ENCODE measurements at places on chromosomes 6 and 20.
A peak's percentile ranks its signal among the peaks of the same experiment; 100 is the strongest.

DNA sequence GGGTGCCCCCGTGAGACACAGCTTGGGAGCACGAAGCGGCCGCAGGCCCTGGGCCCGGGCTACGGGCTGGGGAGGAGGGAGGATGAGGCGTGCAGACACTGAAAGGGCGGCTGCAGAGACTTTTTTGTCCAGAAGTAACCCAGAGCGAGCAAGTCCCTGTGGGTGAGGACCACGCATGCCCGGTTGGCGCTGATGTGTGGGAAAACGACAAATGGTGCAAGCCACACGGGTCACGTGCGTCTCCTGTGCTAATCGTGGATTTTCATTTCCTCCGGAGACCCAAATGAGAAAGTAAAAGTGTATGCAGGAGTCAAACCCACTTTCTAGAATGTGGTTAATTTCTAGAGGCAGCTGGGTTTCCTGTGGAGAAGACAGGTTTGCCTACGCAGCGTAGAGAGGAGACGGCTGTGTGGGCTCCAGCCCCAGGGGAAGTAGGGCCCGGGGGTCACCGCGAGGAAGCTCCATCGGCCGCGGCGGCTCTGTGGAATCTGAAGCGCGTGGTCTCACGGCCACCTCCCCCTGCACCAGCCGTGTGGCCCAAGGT, 19.0 kb downstream of the DLL1 start:
- peaks cover 13% of the 10 kb centered on the region for H3K4me1 ChIP-seq
- no peak overlapping the region for H3K4me3 ChIP-seq
- H3K27me3 ChIP-seq = no peaks in the 10 kb centered on the region
- no peak for DNase-seq
- H3K36me3 ChIP-seq = no peaks in the 10 kb centered on the region

GRCh38 chr6:63926258-63926780, 290.7 kb downstream of the PHF3 start:
- H3K4me1 ChIP-seq = no peaks in the 10 kb centered on the region
- DNase-seq = no peak
- H3K36me3 ChIP-seq = no peaks in the 10 kb centered on the region
- H3K27ac ChIP-seq = no peak overlapping the region

DNA sequence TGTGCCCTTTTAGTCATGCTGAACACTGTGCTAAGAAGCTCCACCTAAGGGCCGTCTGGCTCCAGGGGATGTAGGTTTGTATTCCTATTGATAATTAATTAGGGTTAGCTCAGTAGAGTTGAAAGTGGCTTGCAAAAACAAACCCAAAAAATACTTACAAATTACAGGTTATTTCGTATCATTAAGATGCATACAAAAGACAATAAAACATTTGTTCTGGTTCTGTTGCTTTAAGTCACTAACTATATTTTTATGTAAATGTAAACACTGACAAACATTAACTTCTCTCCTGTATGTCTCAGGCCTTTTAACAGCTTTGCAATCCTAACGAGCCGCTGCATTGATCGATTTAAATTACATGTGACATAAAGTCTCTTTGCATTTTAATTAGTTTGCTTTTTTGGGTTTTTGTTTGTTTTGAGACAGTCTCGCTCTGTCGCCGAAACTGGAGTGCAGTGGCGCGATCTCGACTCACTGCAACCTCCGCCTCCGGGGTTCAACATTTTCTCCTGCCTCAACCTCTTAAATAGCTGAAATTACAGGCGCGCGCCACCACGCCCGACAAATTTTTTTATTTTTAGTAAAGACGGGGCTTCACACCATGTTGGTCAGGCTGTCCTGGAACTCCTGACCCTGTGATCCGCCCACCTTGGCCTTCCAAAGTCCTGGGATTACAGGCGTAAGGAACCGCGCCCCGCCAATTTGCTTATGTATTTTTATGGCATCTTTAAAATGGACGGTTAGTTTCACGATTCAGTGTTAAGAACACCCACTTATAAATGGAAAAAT, 110.9 kb downstream of the HFE start:
- peak overlapping the region; percentile 44 for H3K4me3 ChIP-seq
- DNase-seq = no peak
- H3K27ac ChIP-seq = peak overlapping the region; percentile 98

DNA sequence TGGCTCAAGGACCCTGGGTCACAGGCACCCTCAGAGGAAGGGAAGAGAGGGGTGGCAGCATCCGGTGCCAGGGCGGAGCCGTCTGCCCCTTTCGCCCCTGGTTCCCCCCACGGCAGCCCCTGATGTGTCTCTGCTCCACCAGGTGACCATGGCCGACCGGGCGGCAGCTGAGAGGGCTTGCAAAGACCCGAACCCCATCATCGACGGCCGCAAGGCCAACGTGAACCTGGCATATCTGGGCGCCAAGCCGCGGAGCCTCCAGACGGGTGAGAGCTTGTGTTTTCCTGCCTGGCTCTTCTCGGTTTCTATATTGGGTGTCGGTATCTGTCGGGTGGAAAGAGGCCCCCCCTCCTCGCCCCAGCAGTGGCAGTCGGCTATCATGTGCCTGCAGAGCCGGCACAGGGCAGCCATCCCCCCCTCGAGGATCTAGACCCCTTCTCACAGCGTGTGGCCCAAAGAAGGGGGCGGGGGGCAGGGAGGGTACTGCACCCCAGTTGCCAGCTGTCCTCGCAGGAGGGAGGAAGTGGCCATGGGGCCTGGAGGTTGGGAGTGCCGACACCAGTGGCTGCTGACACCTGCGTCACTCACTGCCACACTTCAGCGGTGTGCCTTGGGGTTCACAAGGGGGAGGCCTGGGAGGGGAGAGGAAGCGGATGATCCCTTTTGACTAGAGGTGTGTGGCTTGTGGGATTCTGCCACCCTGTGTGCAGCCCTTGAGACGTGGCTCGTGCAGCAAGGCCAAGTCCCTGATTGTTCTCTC, 1.5 kb downstream of the RBM38 start:
- no peaks in the 10 kb centered on the region for H3K27me3 ChIP-seq
- no peaks in the 10 kb centered on the region for H3K36me3 ChIP-seq
- H3K4me3 ChIP-seq = peak overlapping the region; percentile 58
- H3K4me1 ChIP-seq = peaks cover 48% of the 10 kb centered on the region

GRCh38 chr6:19811397-19812079, 25.6 kb upstream of the ID4 start:
- no peak overlapping the region for H3K27ac ChIP-seq
- H3K27me3 ChIP-seq = no peaks in the 10 kb centered on the region
- H3K36me3 ChIP-seq = no peaks in the 10 kb centered on the region
- no peak for DNase-seq

DNA sequence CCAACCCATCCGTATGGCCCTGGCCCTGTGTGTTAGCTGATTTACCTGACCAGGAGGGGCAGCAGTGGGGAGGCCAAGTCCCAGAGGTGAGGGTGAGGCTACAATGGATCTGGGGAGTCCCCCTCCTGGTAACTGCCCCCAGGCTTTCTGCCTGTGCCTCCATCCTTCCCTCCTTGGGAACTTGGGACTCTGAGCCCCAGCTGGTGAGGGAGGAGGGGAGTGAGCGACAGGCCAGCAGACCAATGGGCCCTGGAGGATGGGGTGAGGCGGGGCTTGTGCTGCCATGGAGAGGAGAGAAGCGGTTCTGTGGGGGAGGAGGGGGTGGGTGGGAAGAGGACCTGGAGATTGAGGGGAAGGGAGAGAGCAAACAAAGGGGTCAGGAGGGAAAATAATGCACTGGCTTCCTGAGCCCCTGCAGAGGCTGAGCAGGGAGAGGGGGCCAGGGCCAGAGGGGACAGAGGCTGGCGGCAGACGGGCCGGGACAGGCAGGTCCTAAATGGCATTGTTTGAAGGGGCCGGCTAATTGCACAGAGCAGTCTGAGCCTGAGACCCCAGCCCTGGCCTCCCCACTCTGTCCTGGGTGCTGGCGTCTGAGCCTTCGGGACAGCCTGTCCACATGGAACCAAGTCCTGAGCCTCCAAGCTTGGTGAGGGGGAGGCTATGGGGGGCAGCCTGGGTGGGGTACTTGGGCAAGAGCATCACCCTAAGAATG, 17.5 kb downstream of the DNMT3B start:
- no peak for DNase-seq
- no peak overlapping the region for H3K4me3 ChIP-seq
- H3K36me3 ChIP-seq = no peaks in the 10 kb centered on the region
- no peak overlapping the region for H3K27ac ChIP-seq

DNA sequence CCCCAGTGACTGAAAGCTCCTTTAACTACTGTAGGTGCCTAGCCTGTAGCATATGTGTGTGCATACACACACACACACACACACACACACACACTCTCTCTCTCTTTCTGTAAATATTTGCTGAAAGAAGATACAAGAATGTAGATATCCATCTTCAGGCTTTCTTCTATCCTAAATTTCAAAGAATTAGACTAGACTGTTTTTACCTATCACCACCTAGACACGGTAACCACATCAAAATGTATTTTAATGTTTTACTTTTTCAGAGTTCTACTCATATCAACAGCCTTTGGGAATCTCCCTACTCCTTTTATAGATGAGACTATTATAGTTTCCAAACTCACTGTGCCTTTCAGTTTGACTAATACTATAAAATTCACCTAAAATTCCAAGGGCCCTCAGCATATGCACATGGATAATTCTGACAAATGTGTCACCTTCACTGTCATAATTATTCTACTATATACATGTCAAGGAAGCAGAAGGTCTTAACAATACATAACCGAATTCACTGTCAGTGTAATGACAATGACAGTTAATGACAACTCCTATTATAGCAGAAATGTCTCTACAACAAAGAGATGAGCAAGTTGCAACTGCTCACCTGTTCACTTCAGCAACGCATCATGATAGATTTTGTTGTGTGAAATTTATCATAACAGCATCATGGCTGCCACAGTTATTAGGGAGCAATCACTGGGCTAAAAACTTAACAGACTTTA, 236.5 kb downstream of the GMPR start:
- peaks cover 6% of the 10 kb centered on the region for H3K4me1 ChIP-seq
- DNase-seq = no peak
- no peak overlapping the region for H3K4me3 ChIP-seq
- no peak overlapping the region for H3K27ac ChIP-seq
- no peaks in the 10 kb centered on the region for H3K36me3 ChIP-seq

- H3K27ac ChIP-seq = peak overlapping the region; percentile 21
- DNase-seq = no peak
- no peaks in the 10 kb centered on the region for H3K27me3 ChIP-seq
- no peaks in the 10 kb centered on the region for H3K4me1 ChIP-seq
- H3K36me3 ChIP-seq = no peaks in the 10 kb centered on the region
- H3K4me3 ChIP-seq = no peak overlapping the region
Measured at GRCh38 chr6:135880066-135880972, 28.8 kb downstream of the PDE7B start.

- H3K36me3 ChIP-seq = no peaks in the 10 kb centered on the region
- H3K4me1 ChIP-seq = no peaks in the 10 kb centered on the region
Measured at GRCh38 chr6:121399966-121400365, 35.5 kb upstream of the GJA1 start.

- no peak overlapping the region for H3K27ac ChIP-seq
- no peak overlapping the region for H3K4me3 ChIP-seq
- no peak for DNase-seq
- peaks cover 37% of the 10 kb centered on the region for H3K36me3 ChIP-seq
Measured at GRCh38 chr6:8041913-8042583, 22.1 kb downstream of the BLOC1S5 start.

DNA sequence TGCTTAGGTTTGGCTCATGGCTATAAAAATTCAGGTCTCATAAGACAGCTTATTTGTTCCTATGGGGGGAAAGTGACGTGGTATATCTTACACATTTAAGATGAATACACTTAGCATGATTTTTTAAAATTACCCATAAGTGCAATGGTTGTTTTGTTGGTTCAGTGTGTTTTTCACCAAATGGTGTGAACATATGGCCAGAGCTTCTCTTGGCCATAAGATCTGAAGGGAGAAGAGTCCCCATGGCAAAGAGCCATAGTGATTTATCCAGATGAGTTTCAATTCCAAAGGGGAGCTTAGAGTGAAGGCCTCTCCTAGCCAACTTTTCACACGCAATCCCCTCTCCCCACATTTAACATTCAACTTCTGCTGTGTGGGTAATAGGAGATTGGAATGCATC, 107.6 kb downstream of the TMEM242 start:
- H3K27me3 ChIP-seq = no peaks in the 10 kb centered on the region
- H3K27ac ChIP-seq = no peak overlapping the region
- H3K36me3 ChIP-seq = no peaks in the 10 kb centered on the region
- H3K4me1 ChIP-seq = peaks cover 24% of the 10 kb centered on the region

Data from esophagus squamous epithelium (tissue), 5 donors.